ENCODE measurements at places on chromosomes 1 and 21.

DNA sequence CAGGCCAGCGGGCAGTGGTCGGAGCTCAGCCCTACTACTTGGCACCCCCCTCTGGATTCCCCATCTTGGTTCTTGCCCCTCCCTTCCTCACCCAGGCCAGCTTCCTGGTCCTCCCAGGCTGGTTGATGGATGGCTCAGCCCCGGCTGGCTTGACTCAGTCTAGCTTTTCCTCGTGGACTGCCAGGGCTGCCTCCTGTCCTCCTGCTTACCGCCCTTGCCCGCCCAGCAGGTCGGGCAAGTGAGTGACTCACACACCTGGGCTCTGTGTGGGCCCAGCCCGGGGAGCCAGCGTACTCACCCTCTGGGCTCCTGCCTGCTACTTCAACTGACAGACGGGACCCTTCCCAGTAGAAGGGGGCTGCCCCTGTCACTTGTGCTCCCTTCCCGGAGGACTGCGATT lies 19.5 kb upstream of the ARHGEF10L start:
- no peak for DNase-seq

DNA sequence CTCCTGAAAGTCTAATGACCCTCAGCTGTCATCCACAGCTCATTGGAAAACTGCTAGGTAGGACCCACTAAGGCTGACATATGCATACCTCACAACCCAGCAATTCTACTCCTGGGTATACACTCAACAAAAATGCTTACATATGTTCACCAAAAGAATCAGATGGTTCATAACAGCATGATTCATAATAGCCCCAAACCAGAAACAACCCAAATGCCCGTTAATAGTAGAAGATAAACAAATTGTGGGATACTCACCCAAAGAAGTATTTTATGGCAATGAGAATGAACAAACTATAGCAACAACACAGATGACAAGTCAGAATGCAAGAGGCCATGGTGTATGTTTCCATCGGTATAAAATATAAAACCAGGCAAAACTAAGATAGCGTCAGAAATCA lies 124.6 kb downstream of the HLCS start:
- no peak for DNase-seq

DNA sequence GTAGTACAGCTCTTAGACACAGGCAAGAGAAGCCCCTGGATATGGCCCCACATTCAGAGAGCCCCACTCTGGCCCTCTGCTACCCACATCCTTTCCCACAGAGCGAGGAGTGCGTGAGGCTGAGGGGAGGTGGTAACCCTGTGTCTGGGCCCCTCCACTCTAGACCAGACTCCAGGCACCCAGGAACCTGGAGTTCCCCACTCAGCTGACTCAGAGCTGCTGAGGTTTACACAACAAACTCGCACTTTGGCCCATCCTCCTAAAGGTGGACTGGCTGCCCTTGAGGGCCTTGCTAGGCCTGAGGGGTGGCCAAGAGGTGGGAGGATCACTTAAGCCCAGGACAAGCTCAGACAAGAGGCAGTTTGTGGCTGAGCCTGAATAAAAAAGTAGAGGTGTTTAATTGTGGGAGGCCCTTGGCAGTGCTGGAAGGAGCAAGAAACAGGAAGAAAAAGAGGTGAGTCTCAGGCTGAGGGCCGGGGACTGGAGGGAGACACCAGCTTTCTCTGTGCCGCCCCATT lies 10.7 kb downstream of the MR1 start:
- peak; percentile 63 for DNase-seq

DNA sequence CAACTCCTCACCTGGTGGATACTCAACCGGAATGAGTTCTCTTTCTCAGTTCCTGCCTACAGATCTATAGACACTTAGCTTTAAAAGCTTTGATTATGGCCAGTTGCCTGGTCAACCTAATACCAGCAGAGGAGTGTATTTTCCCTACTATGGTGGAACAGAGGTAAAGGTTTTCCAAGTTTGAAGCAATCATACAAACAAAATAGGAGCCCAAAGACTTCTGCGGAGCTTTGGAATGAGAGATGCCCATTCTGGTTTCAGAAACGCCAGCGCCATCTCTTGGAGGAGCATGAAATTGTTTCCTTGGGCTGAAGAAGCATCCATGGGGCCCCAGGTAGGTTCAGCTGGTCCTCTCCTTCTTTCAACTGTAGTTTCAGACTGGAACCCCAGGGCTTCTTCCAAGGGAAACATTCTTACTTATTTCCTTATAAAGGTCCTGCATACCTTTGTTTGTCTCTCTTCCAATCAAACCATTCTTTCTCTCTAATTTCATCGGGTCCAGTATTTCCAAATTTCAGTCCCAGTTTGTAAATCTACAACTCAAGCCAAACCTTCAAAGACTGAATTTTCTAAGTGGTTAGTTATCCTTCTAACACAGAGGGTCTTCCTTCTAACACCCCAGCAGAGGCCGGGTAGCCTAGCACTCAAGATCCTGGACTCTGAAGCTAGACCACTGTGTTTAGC lies 95.9 kb downstream of the KCNJ15 start:
- no peak for DNase-seq

- no peak for DNase-seq
Measured at GRCh38 chr21:42663860-42664535, 10.6 kb downstream of the PDE9A start.

GRCh38 chr1:110850627-110851026 lies 22.3 kb upstream of the CD53 start:
- DNase-seq, result no peak

DNA sequence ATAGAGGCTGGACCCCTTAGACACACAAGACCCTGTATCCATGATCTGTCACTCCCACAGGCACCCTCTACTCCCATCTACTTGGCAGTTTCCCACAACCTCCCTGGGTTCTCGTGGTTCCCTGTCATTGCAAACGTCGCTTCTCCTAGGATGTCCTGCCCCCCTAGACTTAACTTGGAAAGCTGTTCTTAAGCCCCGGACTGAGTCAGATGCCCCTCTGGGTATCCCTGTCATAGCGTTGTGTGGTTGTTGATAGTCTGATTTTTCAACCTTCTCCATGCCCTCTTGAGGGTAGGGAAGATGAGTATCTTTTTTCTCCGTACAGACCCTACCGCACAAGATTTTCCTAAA lies 11.8 kb downstream of the RCC1 start:
- no peak for DNase-seq

- DNase-seq, result peak; percentile 43
Measured at GRCh38 chr1:206658264-206658980, 23.1 kb downstream of the DYRK3 start.

DNA sequence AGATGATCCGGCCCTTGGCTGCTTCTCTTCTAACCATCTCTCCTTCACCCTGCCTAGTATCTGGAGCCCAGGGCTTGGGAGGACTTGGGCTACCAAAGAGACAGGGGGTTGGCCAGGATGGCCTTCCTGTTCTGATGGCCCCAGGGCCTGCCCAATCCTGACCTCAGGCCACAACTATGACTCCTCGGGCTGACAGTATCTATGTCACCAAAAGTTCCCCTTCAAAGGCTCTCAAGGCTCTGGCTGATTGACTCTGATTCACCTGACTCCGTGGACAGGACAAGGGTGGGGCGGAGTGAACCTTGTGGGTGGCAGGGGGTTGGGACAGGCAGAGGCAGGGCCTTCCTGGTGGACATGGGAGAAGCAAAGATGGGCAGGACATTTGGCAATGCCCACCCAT lies 12.7 kb downstream of the MEF2D start:
- peak; percentile 24 for DNase-seq

DNA sequence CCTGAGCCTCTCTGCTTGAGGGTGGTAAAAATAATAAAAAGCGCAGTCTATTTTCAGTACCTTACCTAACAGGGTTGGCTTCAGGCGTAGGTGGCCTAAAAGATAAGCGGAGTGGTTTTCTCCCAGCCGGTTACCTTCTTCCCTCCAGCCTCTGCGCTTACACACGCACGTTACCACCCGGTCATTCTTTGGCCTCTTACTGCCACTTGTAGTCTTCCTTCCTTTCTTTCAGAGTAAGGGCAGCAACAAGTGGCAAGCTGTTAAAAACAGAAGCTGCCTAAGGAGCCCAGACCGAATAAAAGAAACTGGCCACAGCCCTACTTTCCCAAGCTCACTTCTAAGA lies 35.4 kb downstream of the CLCA1 start:
- DNase-seq, result no peak

GRCh38 chr1:45767035-45767434 lies 16.6 kb upstream of the IPP start:
- DNase-seq, result no peak

DNA sequence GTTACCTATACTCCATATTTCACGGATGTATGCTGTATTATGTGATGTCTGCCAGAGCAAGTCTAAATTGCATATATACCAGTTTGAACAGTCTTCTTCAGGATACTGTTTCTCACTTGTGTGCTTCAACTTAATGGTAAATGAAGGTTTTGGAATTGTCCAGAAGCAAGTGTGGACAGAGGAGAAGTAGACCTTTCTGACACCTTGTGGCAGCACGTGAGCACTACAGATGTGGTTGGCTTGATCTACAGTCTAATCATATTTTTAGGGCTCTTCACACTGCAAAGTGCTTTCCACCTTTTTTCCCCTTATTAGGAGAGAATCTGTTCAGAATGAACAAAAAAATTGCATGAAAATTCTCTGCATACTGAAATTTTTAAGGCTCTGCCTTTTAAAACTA lies 10.9 kb downstream of the MORC3 start:
- DNase-seq, result no peak

DNA sequence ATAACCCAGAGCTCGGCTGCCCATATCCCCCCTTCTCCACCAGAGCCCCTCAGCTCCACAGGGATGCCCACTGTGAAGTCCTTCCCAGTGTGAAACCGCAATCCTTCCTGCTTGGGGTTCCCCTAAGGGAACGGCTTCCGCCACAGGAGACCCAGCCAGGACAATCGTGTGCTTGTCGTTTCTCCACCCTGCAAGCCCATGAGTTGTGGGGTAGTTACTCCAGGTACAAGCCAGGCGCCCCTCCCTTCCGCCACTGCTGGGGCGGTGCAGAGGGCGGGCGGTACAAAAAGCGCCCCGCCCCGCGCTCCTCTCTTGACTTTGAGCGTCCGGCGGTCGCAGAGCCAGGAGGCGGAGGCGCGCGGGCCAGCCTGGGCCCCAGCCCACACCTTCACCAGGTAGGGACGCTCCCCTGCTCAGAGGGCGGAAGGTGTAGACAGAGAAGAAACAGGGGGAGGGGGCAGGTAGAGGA lies at the start of gene TINAGL1:
TINAGL1 (plus strand) TSS at position 315 of the 469 bp plus-strand sequence. CDS start 634 bp downstream, outside the sequence.
- no peak for DNase-seq

DNA sequence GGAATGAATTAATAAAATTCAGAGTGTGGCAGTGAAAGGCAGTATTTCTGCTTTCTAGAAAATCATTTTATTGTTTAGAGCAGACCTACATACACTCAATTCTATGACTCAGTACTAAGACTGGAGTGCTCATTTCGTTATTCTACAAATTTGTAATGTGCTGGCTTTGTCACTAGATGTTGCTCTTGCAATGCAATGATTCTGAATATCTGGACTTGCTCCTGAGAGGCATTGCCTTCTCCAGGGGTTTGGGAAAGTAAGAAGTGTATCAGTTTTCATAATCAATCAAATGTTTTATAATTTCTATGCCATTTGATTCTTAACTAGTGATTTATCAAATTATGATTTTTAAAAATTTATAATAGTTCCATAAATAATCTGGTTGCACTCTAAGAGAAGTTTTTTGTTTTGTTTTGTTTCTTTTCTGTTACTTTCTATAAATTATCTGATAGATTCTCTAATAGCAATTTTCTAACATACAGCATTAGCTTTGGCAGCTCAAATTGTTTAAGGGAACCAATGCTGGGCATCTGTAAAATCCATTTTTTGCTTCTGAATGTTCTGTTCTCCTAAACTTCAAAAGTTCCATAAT lies 280.5 kb upstream of the SGIP1 start:
- no peak for DNase-seq

GRCh38 chr1:151565502-151566189 lies 25.5 kb downstream of the TUFT1 start:
- no peak for DNase-seq

- DNase-seq, result peak; percentile 52
Measured at GRCh38 chr1:210328746-210329503, at the start of gene HHAT. TSS of gene HHAT (plus strand) at chr1:210328902. CDS start at chr1:210348976, 20,074 bp downstream.

- no peak for DNase-seq
Measured at GRCh38 chr1:17360272-17360956, 11.6 kb upstream of the PADI6 start.
